ENCODE measurements at places on chromosomes 7 and 10.
A peak's percentile ranks its signal among the peaks of the same experiment; 100 is the strongest.

DNA sequence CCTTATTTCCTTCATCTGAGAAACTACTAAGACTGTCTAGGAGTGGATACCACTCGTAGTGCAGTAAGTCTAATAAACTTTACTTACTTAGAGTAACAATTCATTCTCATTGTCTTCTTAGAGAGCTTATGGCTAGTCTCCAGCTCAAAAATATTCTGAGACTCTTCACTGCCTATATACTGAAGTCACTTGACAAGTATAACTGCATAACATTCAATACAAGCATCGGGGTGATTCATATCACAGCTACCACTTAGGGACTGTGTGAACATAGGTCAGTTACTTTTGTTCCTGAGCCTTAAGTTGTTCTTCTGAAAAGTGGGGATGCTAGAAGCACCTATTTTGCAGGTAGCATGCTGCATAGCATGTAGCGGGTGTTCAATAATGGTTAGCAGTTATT is 111.0 kb downstream of the HTR7 start:
- no peak for DNase-seq

- peak; percentile 48 for DNase-seq
Measured at GRCh38 chr7:101953248-101953819, 135.9 kb downstream of the CUX1 start.

GRCh38 chr7:25762511-25763462 is 389.2 kb upstream of the NFE2L3 start:
- DNase-seq = no peak

- no peak for DNase-seq
Measured at GRCh38 chr7:31883761-31884164, 186.4 kb downstream of the PDE1C start.

DNA sequence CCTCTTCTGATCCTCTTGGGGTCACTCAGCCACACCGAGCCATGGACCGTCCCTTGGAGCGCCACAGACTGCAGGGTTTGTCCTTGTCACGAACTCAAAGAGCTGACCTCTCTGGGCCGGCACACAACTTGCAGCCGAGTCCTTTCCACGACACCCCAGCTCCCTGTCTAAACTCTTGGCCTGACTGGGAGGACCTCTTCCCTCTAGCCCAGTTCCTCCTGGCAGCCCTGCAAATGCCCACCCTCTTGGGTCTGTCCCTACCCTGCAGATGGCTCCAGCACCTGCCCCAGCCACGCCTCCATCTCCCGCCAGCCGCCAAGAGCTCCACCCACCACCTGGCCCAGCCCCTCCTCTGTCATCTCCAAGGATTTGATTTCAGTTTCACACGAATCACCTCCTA is 339.2 kb downstream of the DNAJB6 start:
- DNase-seq = no peak

GRCh38 chr10:12675186-12675585 is 325.8 kb downstream of the CAMK1D start:
- no peak for DNase-seq

GRCh38 chr10:8449909-8450308 is 395.4 kb downstream of the GATA3 start:
- DNase-seq = no peak

DNA sequence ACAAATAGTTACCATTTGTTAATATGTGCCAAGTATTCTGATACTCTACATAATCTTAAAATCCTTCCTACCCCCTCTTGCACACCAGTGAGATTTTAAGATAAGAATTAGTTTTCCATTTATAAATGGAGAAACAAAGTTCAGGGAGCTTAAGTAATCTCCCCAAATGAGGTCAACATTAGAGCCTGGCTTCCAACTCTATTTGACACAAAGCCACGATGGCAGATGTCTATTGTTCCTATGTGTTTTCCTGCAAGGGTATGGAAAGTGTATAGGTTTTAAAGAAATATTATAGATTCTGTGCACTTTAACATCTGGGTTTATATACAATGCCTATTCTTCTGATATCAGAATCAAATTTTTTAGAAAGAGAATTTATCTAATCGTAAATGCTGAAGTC is 143.9 kb upstream of the SEMA3C start:
- no peak for DNase-seq

GRCh38 chr10:132609211-132609610 is 71.6 kb downstream of the INPP5A start:
- DNase-seq = no peak

GRCh38 chr7:131604841-131605279 is 48.4 kb upstream of the PODXL start:
- peak; percentile 89 for DNase-seq

- peak; percentile 88 for DNase-seq
Measured at GRCh38 chr10:67618116-67618515, 77.9 kb downstream of the CTNNA3 start.

DNA sequence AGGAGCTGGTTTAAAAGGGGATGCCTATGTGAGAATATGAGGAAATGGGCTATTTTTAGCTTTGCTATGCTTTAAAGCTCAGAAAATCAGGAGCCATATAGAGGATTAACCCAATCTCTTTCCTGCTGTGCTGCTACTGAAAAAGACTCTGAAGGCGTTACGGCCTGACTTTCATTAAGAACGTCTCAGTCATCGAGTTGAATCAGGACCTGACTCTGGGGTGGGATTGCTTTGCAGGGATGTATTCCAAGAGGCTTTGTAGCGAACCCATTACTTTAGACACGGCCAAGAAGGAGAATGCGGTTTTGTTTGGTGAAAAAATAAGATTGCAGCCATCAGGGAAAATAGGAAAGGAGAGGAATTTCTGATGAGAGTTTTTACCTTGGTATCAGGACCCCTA is 426.9 kb downstream of the CCSER2 start:
- no peak for DNase-seq

DNA sequence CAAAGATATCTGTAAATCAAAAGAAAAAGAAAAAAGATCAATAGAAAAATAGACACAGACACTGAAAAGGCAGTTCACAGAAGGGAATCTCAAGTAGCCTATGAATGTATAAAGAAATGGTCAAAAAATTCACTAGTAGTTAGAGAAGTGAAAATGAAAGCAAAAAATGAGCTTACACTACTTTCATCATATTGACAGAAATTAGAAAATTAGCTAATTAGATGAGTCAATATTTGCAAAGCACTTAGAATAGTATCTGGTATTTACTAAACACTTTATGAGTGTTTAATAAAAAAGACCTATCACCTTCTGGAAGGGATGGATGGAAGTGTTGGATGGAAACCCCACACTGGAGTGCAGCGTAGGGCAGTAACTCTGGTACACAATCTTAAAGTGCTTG is 1.7 kb upstream of the CFAP58 start:
- no peak for DNase-seq

GRCh38 chr10:109587366-109587765 is 335.9 kb downstream of the XPNPEP1 start:
- DNase-seq = no peak

DNA sequence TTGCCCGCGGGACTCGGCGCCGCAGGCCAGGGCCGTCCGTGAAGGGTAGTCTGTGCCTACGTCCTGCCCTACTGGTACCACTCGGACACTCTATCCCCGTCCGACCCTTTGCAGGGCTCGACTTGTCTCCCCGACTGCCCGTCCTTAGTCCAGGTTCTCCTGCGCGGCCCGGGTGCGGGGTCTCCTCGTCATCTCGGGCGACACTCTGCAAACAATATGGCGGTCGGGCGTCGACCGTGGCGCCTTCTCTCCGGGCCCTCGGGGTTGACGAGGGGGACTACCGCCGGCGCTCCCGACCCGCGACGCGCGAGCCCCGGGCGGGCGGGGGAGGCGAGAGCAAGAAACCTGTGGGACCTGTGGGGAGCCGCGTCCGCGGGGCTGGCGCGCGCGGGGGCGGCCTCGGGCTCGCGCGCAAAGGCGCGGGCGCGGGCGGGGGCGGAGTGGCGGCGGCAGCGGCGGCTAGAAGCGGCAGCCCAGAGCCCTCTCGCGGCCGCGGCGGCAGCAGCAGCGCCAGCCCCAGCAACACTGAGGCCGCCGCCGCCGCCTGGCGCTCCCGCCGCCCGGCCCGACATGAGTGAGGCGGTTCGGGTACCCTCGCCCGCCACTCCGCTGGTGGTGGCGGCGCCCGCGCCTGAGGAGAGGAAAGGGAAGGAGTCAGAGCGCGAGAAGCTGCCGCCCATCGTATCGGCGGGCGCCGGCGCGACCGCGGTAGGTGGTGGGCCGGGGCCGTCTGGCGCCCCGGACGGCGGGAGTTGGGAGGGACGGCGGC is at the start of gene HECTD2:
TSS of gene HECTD2 (plus strand) at position 476 of the 769 bp plus-strand sequence. CDS start at position 571, 95 bp downstream.
- peak; percentile 85 for DNase-seq

GRCh38 chr10:59177031-59177797 is 771 bp downstream of the PHYHIPL start:
- DNase-seq = peak; percentile 85

- DNase-seq = no peak
Measured at GRCh38 chr7:157587051-157587804, 250.4 kb downstream of the DNAJB6 start.

- DNase-seq = no peak
Measured at GRCh38 chr10:1413256-1413655, 324.1 kb downstream of the ADARB2 start.

DNA sequence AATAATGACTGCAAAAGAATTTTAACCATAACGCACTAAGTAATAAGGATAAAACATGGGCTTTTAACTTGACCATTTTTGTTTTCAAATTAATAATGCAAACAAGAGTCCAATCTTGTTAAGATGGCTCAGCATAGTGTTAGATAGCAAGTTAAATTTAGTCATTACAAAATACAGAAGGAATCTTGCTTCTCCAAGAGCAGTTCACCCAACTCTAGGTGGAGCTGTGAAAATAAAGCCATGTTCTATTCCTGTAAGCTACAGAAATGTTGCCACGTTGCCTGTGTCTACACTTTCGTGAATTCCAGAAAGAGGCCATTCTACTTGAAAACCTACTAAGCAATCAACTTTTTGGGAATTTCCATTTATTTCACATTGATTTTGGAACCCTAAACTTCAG is 191.9 kb downstream of the SFMBT2 start:
- peak; percentile 1 for DNase-seq

- DNase-seq = peak; percentile 88
Measured at GRCh38 chr7:93117852-93118530, at the start of gene SAMD9. SAMD9 (minus strand) TSS chr7:93117979; CDS start chr7:93106097, 11,882 bp downstream.

GRCh38 chr10:12228851-12229250 is 32.9 kb downstream of the CDC123 start:
- no peak for DNase-seq

DNA sequence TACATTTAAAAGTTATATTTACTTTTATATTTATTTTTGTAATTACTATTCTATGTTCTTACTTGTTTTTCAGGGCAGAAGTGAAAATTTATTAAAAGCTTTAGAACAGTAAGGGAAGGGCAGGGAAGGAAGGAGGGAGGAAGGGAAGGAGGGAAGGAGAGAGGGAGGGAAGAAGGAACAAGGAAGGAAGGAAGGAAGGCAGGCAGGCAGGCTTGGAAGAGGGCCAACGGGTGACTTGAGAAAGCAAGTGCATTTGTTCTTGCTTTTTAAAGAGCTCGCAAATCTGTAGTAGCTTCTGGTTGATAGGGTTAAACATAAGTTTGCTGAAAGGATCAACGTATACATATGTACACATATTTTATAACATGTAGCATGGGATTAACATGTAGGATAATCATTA is 725.3 kb upstream of the FZD8 start:
- DNase-seq = no peak

- DNase-seq = no peak
Measured at GRCh38 chr7:101113836-101114235, 13.1 kb upstream of the SERPINE1 start.

- no peak for DNase-seq
Measured at GRCh38 chr7:50397320-50397970, 52.7 kb downstream of the FIGNL1 start.

DNA sequence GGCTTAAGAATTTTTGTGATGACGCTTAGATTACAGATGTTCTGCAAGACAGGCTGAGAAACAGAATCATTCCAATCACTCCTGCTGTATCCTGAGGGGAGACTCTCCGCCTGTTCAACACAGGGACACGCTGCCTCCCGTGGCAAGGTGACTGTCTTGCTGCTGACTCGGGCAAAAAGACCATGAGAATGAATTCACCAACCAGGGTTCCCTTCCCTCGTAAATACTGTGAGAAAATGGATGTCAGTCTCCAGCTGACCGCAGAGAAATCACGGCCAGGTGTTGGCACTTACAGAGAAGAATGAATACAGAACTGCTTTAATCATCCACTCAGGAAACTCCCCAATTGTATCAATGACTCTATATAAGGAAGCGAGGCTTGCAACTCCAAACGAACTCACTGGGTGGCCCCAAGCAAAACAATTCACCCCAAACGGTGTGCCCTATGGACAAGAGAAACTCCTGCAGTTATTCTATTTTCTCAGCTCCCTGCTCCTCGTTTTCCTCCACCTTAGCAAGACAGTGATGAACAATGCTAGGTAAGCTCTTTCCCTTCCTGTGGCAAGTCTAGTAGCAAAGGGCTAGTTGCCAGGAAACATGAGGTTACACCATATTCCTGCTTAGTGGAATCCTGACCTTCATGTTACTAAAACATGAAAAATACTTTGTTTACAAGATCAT is 22.8 kb downstream of the GNA12 start:
- DNase-seq = peak; percentile 79

DNA sequence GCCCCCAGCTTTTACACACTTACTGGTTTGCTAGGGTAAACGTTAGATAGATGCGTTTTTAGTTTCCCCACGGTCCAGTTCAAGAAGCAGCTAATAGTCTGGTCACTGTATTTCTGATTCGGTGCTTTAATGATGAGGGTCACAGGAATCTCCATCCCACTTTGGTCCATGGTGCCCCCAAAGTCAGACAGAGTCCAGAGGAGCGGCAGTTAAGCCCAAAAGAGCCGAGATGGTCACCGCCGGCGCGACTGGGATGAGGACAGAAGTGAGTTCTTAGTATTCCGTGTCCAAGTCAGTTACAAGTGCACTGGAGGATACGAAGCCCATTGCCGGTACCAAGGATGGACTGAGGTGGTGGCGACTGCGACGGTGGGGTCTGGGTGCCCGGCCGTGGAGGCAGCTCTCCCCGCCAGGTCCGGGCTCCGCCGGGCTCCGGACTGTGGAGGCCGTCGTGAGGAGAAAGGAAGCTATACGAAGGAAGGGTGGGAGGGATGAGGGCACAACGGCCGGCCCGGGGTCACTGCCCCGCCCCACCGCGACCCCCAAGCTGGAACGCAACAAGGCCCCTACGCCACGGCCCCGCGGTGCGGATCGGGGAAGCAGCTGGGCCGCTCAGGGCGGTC is 663 bp downstream of the HERPUD2 start:
- DNase-seq = no peak

- no peak for DNase-seq
Measured at GRCh38 chr10:44023517-44023916, 361.4 kb downstream of the CXCL12 start.

DNA sequence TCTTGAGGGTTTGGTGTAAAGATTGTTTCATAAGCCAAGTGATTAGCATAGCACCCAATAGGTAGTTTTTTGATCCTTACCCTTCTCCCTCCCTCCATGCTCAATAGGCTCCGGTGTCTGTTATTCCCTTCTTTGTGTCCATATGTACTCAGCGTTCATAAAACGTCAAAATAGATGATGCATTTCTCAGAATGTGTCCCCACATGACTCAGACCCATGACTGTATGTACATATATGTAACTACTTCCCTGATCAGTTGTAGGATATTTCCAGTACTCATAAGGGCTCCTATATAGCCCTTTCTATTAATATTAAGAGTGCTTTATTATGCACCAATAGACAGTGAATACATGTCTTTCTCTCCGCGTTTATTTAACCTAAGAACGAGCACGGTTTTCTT is 466.9 kb downstream of the KIF20B start:
- DNase-seq = no peak

All from fibroblast of skin of scalp (primary cell).